ENCODE measurements at places on chromosomes 3 and 15.

GRCh38 chr3:156493887-156494286, 61.0 kb downstream of the SSR3 start:
- no peak for DNase-seq

- DNase-seq = no peak
These were observed 87.2 kb downstream of the B3GALNT1 start for GRCh38 chr3:161017971-161018370.

- DNase-seq = no peak
These were observed 110.9 kb downstream of the ASB7 start for GRCh38 chr15:100713163-100713867.

DNA sequence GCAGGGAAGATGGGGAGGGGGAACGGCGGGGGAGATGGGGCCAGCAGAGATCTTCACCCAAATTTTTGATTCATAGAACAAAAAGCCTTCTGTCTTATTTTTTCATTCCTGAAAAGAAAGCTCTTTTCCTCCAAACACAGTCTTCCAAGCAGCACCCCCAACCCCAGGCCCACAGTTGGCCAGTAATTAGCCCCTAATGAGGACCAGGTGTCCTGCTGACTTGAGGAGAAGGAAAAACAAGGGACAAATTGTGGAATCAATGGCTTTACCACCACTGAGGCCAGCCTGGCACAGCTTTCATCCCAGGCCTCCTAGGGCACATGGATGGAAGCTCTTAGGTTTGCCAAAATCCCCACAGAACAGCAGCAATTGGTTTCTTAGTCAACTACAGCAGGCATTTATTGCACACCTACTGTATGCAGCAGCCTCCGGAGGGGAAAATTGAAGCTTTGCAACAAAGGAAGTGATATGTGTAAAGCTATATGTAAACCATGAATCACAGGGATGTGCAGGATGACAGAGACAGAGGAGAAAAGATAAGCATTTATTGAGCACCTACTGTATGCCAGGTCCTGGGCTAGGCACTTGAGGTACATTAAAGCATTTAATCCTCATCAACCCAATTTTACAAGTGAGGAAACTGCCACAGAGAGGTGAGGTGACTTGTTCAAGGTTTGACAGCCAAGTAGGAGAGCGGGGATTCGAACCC, 199.5 kb downstream of the TBC1D2B start:
- DNase-seq = no peak

- no peak for DNase-seq
These were observed 26.8 kb downstream of the STARD5 start for GRCh38 chr15:81297147-81297572.

- no peak for DNase-seq
These were observed 330.2 kb downstream of the TIGIT start for GRCh38 chr3:114624047-114624445.

- no peak for DNase-seq
These were observed at the start of gene PLAAT1 for GRCh38 chr3:193240850-193241706. PLAAT1 (plus strand) TSS chr3:193241222; CDS start chr3:193255651, 14,429 bp downstream.

DNA sequence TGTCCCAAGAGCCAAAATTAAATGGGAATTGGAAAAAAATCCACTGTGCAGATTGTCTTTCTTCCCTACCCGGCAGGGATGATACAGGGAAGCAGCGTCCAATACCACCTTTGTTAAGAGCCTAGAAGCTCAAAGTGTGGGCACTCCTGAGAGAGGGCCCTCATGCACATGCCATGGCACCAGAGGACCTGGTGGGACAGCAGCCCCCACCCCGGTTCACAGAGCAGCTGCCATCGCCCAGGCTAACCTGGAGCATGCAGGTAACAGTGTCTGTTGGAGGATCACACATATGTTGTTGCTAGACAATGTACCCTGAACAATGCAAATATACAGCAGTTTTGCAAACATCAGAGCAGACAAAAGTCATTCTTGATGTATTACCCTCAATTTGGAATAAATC, 206.5 kb downstream of the TJP1 start:
- no peak for DNase-seq

- DNase-seq = no peak
These were observed 16.3 kb downstream of the SLC9A9 start for GRCh38 chr3:143831994-143832393.

DNA sequence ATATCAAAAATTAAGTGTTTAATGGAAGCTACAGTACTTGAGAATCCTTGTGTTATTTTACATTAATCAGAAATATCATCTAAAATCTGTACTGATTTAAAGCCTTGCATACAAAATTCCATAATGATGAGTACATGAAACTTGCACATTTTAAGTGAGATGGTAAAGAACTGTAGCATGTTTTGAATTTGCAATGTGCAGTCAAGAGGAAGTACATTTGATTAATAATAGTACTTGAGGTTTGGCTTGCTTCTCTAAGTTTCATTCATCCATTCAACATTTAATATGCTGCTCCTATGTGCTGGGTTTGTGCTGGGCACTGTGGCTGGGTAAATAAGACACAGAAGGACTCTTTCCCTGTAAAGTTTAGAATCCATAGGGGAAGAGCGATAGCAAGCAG, 332.3 kb downstream of the CNTN3 start:
- no peak for DNase-seq

DNA sequence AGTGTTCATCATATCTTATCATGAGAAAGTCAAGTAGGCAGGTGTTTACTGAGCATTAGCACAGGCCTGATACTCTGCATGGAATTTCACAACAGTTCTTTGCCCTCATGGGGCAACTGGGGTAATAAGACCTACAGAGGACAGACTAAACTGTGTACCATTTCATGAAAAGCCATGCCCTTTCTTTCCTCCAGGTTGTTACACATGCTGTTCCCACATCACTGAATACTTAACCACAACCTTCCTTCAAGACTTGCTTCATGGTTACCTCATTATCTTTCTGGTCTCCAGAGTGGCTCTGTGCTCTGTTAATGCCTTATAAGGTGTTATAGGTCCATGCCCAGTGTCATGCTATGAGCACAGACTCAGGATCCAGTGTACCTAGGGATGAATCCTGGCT, 28.2 kb upstream of the RSL24D1 start:
- no peak for DNase-seq

GRCh38 chr3:170043506-170043905, 5.7 kb downstream of the GPR160 start:
- DNase-seq = no peak

GRCh38 chr15:93164409-93164808, 75.4 kb upstream of the RGMA start:
- no peak for DNase-seq

- DNase-seq = no peak
These were observed 76.0 kb upstream of the HACD2 start for GRCh38 chr3:123660900-123661299.

DNA sequence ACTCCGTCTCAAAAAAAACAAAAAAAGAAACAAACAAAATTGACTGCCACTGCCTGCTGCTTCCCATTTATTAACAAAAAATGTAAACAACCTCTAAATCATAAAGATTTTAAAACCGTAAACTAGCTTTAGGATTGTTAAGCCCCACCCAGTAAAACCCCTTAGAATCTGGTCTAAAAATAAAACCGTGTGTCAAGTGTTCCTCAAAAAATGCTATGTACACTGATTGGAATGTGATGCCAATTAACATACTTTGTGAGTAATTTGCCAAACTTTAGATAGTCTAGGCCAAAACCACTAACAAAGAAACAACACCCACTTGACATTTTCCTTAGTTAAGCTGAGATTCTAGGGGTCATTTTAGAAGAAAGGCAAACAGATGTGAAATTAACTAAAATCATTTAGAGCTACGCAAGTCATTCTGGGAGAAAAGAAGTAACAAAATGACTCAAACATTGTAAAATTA, 5.3 kb downstream of the RAF1 start:
- DNase-seq = no peak

- no peak for DNase-seq
These were observed 21.7 kb upstream of the SFMBT1 start for GRCh38 chr3:53067567-53067966.
